Stimulated activated CD8-positive, alpha-beta memory T cell treated with anti-CD3 and anti-CD28 coated beads, Interleukin-4, amount 100 ng/mL, for 4 hours (primary cell): ENCODE measurements at places on chromosomes 4 and X.

- DNase-seq: no peak
These were observed 4.3 kb downstream of the EPHA5 start for GRCh38 chr4:65665771-65666523.

DNA sequence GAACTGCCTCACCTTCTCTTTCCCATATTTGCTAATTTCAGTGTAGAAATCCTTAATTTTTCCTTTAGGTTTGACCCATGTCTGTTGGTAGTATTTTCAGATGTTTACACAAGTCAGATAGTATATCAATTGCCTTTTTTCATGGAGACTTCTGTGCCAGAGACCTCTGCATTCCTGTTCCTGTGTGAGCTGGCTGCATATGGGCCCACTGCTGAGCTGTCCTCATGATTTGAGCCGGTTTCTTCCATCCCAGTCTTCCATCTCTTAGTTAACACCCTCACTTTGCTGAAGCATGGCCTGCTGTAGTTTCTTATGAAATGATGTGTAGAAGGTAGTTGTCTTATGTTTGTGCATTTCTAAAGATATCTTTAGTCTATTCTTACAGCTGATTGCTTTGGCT, 40.0 kb downstream of the CDS1 start:
- no peak for DNase-seq

GRCh38 chr4:170388255-170388654, 298.5 kb upstream of the AADAT start:
- no peak for DNase-seq

- no peak for DNase-seq
These were observed 77.1 kb upstream of the IGFBP7 start for GRCh38 chr4:57187246-57187645.

DNA sequence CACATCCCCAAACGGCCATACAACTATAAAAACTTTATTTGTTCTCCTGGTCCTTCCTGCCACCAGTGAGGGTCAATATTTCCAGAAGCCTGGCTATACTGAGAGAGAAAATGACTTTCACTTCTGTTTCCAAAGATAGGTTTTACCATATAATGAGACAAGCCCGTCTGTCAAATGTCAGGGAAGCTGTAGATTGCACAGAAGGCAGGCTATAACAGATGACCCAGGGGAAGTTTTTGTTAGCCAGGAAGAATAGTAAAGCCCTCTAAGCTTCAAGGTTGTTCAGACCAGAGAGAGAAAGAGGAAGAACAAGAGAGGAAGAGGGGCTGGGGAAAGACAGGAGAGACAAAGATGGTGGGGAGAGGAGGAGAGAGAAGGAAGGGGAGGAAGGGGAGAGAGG, 217.5 kb downstream of the GBA3 start:
- DNase-seq: no peak

- DNase-seq: peak; percentile 52
These were observed 10.7 kb downstream of the MED12 start for GRCh38 chrX:71128915-71129765.

DNA sequence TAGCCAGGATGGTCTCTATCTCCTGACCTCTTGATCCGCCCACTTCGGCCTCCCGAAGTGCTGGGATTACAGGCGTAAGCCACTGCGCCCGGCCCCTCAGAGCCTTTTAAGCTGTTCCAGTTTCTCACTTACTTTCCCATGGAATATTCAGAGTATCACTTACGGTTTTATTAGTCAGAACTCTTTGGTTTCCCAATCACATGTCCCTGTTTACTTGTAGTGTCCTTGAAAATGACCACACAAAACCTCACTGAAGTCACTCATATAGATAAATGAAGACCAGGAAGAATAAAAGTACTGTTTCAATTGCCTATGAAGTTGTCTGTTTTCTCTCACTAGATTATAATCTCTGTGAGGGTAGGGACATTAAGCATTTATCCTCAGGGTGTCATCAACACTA, 217.2 kb upstream of the HCCS start:
- DNase-seq: no peak

- no peak for DNase-seq
These were observed 12.1 kb downstream of the SNX25 start for GRCh38 chr4:185221491-185221890.

DNA sequence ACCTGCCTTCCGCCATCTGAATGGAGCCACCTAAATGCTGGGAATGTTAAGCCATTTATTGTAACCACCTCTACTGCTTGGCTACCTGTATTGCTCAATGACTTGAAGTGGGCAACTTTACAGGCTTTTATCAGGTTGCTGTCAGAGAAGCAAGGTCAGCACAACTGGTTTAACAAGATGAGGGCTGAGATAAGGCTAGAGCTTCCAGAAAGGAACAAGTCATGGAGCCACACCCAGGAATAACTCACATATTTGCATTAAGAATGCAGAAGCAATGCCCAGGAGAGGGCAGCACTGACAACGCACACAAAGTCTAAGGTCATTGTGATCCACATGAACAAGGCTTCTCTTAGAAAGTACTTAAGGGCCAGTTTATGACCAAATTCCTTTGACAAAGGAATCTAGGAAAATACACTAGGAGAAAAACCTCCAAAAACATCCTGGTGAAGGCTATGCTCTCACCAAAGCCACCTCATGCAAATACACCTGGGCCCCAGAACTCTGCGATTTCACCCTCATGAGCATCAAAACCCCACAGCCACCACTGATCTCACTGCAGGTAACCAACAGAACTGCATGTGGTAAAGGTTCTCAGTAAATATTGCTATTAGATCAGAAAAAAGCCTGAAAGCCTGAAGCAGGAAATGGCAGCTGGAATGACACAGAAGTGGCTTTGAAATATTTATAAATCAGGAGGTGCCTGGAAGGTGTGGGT, 15.0 kb upstream of the STS start:
- no peak for DNase-seq

GRCh38 chr4:114890773-114891172, 222.6 kb downstream of the NDST4 start:
- DNase-seq: no peak

GRCh38 chr4:74499986-74500781, 55.2 kb downstream of the AREG start:
- no peak for DNase-seq

GRCh38 chr4:46432923-46433322, 43.0 kb upstream of the GABRA2 start:
- DNase-seq: no peak

DNA sequence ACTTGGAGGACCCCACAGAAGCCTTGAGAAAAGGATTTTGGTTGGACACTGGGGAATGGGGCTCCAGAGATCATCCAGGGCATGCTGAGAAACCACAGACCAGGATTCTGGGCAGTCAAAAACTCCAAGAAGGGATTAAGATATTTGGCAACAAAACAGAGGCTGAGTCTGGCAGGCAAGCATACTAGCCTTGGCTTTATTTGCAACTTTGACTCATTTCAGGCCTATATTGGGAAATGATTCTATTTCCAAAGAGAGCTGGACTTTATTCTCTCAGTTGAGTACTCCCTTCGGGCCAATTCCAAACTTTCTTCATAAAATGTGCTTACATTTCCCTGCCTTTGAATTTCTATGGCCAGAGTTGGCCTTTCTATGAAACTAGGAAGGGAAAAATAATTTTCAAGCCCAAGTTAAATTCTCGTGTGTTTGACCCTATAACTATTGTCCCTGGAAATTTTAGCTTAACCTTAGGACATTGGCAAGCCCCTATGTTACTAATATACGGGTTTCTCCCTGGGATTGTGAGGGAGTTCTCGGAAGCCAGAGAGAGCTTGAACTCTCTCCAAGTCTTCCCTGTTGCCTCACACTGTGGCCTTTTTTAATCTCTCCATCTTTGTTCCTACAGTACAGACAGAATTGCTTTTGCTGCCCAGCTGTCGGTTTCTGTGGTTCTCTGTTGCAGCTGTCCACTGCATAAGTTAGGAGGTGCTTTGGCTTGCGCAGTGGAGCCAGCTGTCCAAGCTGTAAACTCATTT, 112.6 kb upstream of the FAM9A start:
- no peak for DNase-seq

DNA sequence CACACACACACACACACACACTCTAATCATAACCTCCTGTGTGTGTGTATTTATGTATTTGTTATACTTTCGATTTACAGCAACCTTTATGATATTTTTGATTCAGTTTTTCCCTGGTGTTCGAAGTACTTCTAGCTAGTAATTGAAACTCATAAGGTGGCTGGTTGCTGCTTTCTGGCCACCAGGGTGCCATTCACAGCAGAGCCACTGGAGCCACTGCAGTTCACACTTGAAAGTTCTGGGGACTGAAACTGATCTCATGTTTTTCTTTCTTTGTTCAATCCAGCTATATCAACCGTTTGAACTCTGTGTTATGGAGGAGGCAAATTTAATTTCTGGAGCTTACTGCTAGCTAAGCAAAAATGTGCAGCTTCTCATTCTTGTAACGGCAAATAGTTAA, 419.4 kb downstream of the ADGRL3 start:
- no peak for DNase-seq

DNA sequence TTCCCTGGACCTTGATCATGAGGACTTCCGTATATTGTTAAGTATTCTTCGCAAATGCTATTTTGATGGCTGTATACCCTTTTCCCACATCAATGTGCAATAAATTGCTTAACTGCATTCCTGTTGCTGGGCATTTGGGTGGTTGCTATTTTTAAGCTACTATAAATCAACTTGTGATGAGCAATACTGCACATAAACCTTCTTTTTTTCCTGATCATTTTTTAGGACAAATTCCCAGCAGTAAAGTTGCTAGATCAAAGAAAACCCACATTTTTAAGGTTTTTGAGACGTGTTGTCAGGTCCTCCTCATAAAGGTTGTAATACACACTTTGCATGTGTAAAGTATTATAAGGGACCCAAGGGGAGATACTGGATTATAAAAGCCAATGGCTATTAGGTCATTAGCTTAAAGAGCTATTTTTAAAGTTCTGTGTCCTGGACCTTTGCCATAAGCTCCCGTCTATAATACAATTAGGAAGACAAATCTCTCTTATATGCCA, 35.6 kb downstream of the LIMCH1 start:
- DNase-seq: no peak

GRCh38 chrX:55033429-55033828, 2.7 kb upstream of the ALAS2 start:
- DNase-seq: no peak

- DNase-seq: no peak
These were observed 75.8 kb upstream of the TNIP3 start for GRCh38 chr4:121239951-121240350.

- no peak for DNase-seq
These were observed 1.1 kb downstream of the NAA10 start for GRCh38 chrX:153933748-153934147.

- DNase-seq: no peak
These were observed 554.8 kb upstream of the PABPC4L start for GRCh38 chr4:134756421-134756820.

- no peak for DNase-seq
These were observed 1.3 kb downstream of the CHST7 start for GRCh38 chrX:46574774-46575381.

GRCh38 chrX:21373637-21374162, 518 bp upstream of the CNKSR2 start:
- DNase-seq: no peak

DNA sequence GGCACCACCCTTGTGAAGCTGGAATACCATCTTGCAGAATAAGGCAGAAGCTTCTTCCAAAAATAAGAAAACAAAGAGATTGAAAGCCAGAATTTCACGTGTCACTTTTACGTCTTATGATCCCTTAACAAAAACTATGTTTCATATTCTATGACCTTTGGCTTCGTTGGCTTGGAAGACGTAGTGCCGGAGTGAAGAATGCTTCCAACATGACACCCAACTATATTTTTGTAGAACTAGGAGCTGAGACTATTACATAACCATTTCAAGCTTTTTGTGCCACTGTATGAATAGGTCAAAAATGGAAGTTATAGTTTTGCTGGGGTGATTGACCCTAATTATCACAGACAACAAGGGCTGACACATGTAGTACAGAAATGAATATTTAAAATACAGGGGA, 996.2 kb downstream of the ADGRL3 start:
- no peak for DNase-seq
